ENCODE measurements at places on chromosomes 6 and 20. TPM values are rescaled to one million over a fixed set of nuclear protein-coding genes. Genes with fewer than 3 reads are reported as not detected.

Gene LAMA2
- polyA plus RNA-seq = 30.8 TPM

Gene FOXS1
- 8.9 TPM for polyA plus RNA-seq

GRCh38 chr6:146814148-146814750, 215.5 kb downstream of the ADGB start:
- DNase-seq = no peak

DNA sequence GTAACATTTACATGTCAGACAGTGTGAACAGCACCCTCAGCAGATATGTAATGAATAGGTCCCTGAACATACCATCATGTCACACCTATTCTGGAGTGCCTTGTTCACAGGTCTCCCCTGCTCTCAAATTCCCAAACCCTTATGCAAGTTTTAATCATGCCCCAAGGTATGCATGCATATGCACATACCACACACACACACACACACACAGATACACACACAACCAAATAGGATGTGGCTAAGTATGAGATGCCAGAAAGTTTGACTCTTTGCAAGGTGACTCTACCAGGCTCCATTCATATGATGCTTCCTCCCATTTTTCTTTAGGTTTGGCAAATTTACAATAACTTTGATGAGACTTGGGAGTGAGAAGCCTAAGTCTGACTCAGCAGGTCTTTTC, 243.8 kb upstream of the IRAK1BP1 start:
- no peak for DNase-seq

- DNase-seq = no peak
Observed at GRCh38 chr20:9575836-9576235, 61.4 kb downstream of the LAMP5 start.

GRCh38 chr6:167569041-167569805, 244.3 kb downstream of the TTLL2 start:
- no peak for DNase-seq

All from right renal pelvis (tissue), 4 donors.